ENCODE measurements at places on chromosomes 2 and 18.
A peak's percentile ranks its signal among the peaks of the same experiment; 100 is the strongest.

- no peak for DNase-seq
Measured at GRCh38 chr2:101446869-101447268, 28.0 kb downstream of the RFX8 start.

- DNase-seq = peak; percentile 15
Measured at GRCh38 chr2:46847185-46847710, 68.4 kb downstream of the MCFD2 start.

- no peak for DNase-seq
Measured at GRCh38 chr2:42762823-42763804, 821 bp downstream of the OXER1 start.

GRCh38 chr18:58501066-58501896, 127.6 kb downstream of the ALPK2 start:
- DNase-seq = no peak

DNA sequence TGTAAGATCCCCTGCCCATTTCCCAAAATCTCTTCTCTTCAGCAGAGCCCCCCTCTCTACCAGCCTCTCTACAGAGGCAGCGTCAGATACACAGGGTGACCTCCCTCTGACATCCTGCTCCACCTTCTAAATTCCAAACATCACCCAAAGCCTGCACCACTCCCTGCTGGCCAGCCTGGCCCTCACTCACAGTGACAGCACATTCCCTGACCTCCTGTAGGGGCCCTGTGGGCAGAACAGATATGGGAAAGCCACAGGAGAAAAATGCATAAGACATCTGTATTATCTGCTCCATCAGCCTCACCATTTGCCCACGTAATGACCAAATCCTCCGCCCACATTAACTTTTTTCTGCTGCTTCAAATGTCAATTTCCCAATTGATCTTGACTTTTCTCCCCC, 40.6 kb downstream of the TRABD2A start:
- no peak for DNase-seq

GRCh38 chr2:32688541-32688940, 60.7 kb downstream of the TTC27 start:
- no peak for DNase-seq

GRCh38 chr2:216574046-216574445, 59.2 kb upstream of the IGFBP2 start:
- DNase-seq = no peak

DNA sequence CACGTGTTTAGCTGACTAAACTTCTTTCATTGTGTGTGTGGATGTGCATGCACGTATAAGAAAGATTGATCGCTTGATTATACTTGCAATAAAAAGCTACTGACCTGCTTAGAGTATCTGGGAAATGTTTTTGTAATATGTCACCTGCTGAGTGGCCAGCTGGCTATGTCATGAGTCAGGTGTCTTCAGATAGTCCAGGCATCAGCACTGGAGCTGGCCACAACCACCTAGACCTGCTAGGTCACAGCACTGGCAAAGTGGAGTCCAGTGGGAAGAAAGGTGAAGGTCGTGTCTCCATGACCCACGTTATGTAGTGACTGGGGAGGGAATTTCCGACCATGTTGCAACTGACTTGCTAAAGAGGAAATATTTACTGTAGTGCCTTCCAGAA, 147.0 kb downstream of the ESCO1 start:
- no peak for DNase-seq
